Skin of body (tissue), 3 donors: ENCODE measurements at places on chromosomes 16 and 17.

DNA sequence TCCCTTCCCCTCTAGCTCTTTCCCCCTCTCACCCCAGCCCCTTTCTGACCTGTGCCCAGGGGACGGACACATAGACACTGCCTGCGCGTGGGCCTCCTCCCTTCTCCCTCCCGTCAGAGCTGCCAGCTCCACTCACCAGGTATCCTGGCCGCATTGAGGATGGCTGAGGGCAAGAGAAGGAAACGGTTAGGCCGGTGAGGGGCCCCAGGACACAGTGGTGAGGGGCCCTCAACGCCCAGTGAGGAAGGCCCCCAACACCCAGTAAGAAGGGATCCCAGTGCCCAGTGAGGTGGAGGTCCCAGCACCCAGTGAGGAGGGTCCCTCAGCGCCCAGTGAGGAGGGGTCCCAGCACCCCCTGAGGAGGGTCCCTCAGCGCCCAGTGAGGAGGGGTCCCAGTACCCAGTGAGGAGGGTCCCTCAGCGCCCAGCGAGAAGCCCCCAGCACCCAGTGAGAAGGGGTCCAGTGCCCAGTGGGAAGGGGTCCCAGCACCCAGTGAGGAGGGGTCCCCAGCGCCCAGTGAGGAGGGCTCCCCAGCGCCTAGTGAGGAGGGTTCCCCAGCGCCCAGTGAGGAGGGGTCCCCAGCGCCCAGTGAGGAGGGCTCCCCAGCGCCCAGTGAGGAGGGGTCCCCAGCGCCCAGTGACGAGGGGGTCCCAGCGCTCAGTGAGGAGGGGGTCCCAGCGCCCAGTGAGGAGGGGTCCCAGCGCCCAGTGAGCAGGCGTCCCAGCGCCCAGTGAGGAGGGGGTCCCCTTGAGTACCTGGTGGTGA is 1.1 kb downstream of the PRSS22 start:
- DNase-seq: no peak

GRCh38 chr16:86630471-86630870 is 52.1 kb downstream of the FOXL1 start:
- DNase-seq: no peak

DNA sequence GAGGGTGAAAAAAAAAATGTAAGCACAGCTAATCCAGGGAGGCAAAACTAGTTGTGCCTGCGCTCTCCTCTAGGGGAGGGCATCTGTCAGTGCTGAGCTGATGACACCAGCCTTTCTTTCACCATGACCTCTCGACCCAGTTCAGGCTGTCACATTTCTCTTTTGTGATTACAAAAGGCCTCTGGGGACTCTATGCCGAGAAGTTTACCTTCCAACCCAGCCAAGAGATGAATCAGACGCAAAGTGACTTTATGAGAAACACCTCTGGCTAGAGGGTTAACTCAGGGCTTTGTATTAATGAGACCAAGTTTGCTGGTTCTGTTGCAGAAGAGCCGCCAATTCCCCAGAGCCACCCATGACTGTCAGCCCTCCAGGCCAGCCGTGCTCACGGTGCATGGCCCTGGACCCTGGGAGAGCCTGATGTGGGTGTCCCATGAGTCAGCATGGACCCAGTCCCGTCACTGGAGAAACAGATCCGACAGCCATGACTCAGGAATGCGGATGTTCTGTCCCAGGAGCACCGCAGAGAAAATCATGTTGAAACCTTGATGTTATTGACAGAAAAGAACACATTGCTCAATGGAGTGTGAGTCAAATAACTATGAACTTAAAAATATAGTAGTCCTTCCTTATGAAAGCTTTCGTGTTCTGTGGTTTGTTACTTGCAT is 437.2 kb downstream of the HS3ST3B1 start:
- DNase-seq: no peak

- no peak for DNase-seq
Observed at GRCh38 chr16:64017796-64018195, 1104.1 kb downstream of the CDH11 start.

GRCh38 chr16:27228621-27229501 is 25.5 kb downstream of the KDM8 start:
- DNase-seq: peak; percentile 39

DNA sequence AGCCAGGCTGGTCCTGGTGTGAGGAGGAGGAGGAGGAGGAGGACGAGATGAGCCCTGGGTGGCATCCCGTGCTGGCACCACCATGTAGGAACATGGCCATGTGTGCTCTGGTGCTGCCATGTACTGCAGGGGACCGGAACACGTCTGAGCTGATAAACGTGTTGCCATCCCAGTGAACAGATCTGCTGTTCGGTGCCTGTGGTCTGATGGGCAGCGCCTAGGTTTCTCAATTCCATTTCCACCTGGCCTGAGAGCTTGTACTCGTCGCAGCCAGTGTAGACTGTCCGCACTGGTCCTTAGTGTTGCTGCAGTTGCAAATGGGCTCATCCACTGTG is 28.4 kb upstream of the FOXK2 start:
- no peak for DNase-seq

DNA sequence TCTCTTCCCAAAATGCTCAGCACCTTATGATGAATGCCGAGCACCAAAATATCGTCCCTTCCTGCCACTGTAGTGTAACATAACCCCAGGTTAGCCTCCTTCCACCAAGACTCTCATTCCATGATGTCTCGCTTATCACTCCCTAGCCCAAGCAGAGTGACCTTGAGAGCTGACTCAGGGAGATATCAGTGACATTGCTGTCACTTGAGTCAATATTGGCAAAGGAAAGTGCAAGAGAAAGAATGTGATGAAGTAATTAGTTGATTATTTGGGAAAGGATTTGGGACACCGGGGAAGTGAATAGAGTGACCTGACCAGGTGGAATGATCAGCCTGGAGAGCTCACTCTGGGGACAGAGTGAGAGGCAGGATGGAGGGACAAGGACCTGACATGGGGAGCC is 2.6 kb upstream of the ANKFN1 start:
- DNase-seq: no peak

DNA sequence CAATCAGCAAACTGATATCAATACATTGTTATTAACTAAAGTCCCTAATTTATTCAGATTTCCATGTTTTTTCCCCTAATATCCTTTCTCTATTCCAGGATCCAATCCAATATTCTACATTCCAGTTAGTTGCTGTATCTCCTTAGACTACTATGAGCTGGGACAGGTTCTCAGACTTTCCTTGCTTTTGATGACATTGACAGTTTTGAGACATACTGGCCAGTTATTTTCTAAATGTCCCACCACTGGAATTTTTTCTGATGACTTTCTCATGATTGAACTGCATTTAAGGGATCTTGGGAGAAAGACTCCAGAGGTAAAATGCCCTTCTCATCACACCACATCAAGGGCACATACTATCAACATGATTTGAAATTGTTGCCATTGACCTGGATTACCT is 177.1 kb upstream of the MAF start:
- no peak for DNase-seq

- no peak for DNase-seq
Observed at GRCh38 chr16:49588729-49589384, 215.3 kb downstream of the C16orf78 start.

DNA sequence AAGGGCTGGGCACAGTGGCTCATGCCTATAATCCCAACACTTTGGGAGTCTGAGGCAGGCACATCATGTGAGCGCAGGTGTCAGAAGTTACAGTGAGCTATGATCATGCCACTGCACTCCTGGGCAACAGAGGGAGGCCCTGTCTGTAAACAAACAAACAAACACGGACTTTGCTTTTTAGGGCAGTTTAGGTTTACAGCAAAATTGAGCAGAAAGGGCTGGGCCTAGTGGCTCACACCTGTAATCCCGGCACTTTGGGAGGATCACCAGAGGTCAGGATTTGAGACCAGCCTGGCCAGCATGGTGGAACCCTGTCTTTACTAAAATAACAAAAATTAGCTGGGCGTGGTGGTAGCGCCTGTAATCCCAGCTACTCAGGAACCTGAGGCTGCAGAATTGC is 3.3 kb upstream of the CARHSP1 start:
- DNase-seq: no peak

DNA sequence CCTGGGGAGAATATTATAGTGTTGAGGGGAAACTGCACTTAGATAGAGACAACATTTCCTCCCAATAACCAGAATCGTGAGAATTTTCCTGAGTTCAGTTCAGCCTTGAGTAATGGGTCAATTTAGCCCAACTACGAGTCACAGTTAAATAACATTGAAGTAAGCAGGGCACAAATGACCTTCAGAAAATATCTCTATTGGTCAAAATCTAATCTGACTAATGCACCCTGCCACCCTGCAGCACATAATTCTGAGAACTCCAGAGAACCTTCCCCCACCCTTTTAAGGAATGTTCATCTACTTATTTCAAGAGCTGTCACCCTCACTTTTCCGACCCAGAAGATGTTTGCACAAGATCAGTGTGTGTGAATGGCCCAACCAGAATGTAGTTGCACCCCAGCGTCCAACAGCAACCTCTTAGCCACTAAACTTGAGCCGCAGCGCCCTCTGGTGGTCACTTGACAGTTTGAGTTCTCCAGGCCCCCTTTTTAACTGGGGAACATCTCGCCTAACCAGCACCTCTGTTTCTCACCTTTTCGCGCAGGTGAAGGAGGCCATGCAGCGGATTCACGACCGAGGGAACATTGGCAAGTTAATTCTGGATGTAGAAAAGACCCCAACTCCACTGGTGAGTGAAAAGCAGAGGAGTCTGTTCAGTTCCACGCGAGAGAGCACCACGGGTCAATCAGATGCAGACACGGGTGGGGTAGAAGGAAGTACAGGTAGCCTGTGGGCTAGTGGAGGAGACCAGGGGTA is 50.9 kb upstream of the CLEC3A start:
- peak; percentile 46 for DNase-seq

- no peak for DNase-seq
Observed at GRCh38 chr17:77332034-77332971, 191.5 kb downstream of the SEC14L1 start.

- no peak for DNase-seq
Observed at GRCh38 chr17:42698736-42699414, 16.5 kb downstream of the CNTNAP1 start.

DNA sequence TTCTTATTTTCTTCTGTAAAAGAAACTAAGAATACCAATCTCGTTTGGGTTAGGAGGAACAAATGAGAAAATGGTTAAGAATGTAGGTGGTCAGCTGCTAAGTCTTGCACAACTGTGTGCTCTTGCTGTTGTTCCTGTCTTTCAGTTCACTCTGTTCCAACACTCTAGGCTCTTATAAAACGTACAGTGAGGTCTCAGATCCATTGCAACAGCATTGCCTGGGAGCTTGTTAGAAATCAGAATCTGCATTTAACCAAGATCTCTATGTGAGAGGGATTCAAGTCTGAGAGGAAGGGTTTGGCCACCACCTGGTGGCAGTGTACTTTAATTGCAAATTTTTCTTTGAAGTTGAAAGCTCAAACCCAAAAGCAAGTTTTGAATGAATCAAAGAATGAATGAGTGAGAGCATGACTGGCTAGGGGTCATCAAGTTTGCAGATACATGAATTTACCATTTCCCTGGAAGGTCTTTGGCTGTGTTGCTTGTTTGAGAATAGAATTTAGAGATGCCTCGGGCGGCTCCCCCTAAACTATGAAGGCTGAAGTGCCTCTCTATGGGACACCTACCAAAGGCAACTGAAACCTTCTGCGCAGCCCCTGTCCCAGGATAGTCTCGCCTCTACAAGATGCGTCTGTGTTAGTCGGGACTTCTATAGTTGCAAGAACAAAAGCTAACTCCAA is 2.5 kb downstream of the ALOX15B start:
- peak; percentile 53 for DNase-seq

- no peak for DNase-seq
Observed at GRCh38 chr16:68289202-68289601, 21.5 kb downstream of the SLC7A6OS start.

DNA sequence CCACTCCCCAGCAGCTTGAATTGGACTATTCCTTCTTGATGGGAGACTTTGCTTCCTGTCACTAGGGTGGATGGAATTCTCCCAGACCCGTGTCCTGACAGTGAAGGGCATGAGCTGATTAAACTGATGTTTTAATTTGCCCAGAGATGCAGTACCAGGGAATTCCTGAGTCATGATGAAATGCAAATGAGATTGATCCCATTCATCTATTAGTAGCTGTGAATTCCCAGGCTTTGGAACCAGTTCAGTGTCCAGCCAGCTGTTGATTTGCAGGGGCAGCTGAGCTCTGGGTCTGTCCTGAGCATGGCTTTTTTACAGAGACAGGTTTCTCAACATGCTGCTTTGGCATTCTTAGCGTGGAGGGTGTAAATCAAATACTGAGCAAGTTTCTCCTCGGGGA is 157.9 kb downstream of the PITPNC1 start:
- DNase-seq: no peak

GRCh38 chr16:31063843-31064611 is 10.0 kb downstream of the ZNF668 start:
- no peak for DNase-seq

DNA sequence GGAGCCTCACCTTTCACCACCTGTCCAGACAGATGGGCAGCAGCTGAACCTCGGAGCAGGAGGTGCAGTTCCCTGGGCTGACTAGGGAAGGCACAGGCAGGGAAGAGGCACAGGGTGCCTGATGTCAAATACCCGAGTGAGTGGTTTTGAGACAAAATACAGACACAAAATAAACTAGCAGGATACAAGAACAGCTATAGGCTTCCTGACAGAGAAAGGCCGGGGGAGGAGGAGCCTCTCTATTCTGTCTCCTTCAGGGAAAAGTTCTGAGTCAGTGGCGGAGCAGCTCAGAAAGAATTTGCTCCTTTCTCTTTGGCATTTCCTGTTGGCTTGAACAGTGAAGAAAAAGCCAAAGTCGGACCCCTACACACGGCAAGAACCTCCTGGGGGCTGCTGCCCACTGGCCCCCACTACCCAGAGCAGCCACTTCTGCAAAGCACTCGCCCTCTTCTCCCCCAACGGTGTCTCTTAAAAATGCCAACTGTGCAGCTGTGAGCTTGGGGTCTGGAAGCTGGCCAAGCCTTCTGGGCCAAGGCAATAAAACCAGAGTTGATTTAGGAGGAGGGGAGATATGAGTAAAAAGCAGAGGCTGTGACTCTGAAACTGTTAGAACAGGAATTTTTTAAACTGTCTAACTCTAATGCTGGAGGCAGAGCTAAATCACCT is 14.4 kb upstream of the FAAP100 start:
- peak; percentile 84 for DNase-seq

DNA sequence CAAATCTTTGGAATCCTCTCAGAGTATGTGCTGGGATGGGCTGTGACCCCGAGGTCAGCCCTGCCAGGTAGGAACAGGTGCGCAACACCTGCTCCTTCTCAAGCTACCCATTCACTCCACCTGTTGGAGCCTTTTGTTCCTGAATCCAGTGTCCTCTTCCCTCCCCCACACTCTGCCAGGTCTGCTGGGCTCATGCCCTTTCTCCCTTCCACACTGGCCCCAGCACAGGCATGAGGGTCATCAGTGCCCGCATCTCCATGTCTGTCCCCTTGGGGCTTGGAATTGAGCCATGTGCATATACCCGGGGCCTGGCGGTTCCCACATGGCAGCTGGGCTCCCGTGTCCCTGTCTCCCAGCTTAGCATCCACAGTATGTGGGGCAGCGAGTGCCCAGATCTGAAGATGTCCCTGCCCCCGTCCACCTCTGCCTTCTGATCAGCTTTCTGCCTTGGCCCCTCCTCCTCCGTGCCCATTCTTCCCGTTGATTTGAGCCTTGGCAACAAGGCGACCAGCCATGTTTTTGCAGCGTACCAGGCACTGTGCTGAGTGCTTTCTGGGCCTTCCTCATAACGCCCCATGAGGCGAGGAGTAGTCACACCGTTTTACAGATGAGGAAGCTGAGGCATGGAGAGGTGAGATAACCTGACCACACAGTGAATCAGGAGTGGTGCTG is 102.2 kb downstream of the RAP1GAP2 start:
- no peak for DNase-seq
